ENCODE measurements at places on chromosomes 1 and 21.
A peak's percentile ranks its signal among the peaks of the same experiment; 100 is the strongest.

DNA sequence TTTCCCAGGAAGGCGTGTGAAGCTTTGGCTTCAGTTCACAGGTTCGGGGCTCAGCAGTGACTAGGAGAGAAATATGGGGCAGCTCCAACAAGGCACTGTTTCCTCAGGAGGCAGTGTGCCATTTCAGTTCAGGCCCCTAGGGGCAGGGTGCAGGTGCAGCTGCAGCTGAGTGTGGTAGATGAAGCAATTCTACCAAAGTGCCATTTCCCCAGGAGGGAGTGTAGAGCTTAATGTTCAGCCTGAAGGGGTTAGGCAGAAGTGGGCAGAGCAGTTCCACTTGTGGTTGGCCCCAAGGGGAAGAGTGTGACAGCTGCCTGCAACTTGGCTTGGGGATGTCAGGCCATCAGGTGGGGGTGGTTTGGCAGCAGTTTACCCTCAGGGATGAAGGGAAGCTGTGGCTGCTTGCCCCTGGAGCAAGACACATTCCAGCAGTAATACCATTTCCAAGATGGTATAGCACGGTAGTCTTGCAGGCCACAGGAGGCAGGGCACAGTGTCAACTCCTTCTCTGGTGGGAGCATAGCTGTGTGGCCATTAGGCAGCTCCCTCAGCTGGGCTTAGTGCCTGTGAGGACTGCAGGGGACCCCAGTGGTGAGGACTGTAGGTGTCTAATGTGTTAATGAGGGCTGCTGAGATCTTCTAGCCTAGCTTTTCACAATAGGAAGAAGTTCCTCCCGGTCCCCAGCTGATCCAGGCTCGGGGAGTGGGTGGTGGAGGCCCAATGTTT is 34.7 kb downstream of the RGSL1 start:
- no peak for DNase-seq

GRCh38 chr1:23742670-23743286 is 493 bp upstream of the ELOA start:
- DNase-seq = no peak

DNA sequence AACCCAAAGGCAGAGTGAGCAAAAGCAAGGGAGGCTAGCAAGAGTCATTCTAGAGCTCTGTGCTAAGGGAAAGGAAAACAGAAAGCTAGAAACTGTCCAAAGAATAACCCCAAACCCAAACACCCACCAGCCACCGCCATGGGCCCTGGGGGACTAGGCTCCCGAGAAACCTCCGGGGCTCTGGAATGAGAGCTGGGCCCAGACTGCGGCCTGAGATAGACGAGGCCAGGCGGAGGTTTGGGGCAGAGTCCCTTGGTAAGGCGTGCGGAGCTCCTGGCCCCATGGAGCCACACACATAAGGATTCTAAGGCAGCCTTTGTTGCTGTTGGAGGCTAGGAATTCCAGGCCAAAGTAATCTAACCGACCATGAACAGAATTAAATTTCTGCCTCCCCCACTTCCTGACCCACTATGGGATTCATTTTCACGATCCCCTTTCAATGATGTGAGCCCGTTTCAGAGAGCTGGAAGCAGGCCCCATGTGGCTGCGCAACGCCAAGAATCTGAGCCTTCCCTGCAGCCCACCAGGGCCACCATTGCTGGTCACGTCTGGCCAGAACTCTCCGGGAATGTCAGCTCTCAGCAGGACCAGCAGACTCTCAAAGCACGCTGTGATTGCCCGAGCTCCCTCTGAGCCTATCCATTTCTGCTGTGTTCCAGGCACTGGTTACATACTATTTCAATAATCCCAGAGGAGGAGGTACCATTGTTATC is 145.0 kb downstream of the TRABD2B start:
- no peak for DNase-seq

DNA sequence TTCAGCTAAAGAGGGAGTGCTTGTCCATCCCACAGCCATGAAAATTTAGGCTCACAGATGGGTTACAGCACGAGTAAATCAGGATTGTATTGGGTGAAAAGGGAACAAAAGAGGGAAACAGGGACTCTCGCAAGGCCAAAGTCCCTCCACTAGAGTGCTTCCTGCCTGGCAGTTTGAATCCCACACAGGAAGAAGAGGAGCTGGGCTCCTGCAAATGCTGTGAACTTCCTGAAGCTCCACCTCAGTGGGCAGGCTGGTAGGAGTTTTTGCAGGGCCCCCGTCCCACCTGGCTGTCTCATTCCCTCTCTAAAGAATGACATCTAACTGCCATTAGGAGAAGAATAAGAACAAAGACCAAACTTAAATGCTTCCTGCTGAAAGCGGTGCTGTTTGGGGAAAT is 712.0 kb upstream of the PRMT6 start:
- DNase-seq = no peak

- DNase-seq = peak; percentile 48
These were observed 144.1 kb upstream of the CTTNBP2NL start for GRCh38 chr1:112251766-112252506.

GRCh38 chr1:175206687-175207086 is 14.1 kb upstream of the KIAA0040 start:
- no peak for DNase-seq

DNA sequence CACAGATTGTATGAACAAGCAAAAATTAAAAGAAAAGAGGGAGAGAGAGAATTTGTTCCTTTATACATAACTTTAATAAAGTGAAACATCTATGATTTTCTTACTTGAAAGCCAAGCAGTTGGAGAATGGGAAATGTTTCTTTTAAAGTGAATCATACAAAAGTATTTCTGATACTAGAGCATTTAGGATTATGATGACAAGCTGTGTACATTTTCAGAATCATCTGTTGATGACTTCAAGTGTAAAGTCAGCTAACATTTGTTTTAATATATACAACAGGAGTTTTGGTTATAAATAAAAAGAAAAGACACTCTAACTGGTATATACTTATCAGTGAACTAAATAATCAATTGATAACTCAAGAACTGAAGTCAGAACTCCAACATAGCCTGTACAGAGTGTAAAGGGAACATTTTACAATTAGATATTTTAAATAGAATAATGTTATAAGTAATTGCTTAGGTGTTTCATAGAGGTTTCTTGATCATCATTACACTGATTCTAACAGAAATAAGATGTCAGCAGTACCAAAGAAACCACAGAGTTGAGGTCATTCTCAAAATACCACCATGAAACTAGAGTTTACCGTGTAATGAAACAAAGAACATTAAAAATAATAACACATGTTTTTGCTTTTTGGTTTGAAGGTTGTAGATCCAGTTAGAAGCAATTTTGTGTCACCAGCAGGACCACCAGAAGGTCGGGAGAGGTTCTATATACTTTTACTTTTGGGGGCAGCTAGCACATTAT is 103.4 kb downstream of the COL24A1 start:
- no peak for DNase-seq

GRCh38 chr1:18569251-18569650 is 61.4 kb upstream of the PAX7 start:
- DNase-seq = no peak

DNA sequence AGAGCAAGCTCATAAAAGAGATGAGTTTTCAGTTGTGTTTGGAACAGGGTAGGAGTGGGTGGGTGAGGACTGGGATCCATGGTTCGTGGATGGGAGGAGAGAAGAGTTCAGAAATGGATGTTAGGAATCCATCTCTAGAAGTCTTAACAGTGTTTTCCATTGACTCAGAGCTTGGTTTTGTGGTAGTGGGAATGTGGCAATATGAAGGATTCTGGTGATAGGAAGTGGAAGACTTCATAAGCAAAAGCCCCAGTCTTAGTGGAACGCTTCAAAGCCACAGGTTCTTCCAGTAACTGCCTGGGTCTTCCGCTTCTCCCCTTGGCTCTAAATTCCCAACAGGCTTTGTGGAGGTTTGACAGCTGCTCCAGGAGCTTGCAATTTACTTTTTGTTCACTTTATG is 167.9 kb downstream of the KCNJ6 start:
- DNase-seq = no peak

DNA sequence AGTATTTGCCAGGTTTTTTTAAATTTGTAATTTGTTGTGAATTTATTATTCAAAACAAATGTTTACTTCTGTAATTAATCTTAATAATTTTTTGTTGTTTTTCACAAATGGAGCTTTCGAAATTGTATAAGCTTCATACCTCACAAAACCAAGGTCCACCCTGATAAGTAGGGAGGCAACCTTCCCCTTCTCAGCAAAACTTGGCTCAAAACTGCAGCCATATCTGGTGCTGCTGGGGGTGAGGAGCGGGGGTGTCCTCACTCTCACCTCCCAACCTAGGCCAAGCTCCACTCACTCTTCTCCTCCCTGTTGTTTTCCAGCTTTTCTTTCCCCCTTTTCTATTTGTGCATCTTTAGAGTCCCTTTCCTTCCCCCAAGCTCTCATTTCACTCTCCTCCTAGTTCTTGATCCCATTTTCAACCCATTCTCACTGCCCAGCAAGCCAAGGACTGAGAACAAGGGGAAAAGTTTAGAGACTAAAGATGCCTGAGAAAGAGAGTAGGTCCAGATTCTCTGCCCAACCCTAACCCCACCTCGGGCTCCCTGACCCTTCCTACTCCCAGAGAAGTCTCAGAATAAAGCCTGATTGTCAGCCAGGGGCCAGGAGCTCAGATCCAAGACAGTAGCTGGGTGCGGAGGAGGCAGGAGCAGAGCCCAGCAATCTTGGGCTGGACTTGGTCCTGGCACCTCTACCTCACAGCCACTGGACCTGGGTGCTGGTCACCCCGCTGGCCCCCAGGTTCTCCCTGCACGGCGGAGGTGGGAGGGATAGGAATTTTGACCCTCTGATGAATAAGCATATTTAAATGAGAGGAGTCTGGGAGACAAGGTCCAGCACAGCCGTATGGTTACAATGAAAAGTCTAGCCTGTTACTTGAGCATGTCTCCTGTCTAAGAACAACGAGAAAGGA is 8.3 kb upstream of the CFAP45 start:
- no peak for DNase-seq

DNA sequence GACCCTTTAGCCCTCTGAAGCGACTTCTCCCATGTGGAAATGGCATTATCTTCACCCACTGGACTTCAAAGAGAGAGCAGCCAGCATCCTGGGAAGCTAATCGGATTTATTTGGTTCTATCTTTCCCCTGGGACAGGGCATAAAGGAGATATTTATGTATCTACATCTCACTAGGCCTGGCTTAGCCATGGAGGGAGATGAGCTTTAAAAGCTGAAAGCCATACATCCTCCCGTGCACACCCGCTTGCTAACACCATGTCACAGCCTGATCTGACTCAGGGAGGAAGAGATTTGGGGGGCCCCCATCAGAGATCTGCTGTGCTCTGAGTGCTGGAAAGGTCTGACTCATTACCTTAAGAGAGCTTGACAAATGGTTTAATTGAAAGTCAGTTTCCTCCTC is 155.9 kb downstream of the PLXNA2 start:
- no peak for DNase-seq

DNA sequence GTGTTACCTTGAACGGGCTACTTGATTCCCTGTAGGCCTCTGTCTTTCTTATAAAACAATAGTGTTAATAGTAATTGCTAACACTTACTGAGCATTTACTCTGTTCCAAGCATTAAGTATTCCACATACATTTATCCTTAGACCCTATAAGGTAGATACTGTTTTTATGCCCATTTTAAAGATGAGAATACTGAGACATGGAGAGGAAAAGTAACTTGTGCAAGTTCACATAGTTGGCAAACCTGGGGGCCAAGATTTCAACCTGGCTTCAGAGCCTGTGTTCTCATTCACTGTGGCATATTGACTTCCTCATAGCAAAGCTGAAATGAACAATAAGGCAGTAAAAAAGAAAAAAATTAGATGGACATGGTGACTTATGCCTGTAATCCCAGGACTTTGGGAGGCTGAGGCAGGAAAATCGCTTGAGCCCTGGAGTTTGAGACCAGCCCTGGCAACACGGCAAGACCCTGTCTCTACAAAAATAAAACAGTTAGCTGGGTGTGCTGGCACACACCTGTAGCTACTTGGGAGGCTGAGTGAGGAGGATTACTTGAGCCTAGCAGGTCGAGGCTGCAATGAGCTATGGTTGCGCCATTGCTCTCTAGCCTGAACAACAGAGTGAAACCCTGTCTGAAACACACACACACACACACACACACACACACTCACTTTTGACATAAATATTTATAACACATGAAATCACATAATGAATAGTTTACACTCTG is 19.6 kb upstream of the HMGN2 start:
- no peak for DNase-seq

DNA sequence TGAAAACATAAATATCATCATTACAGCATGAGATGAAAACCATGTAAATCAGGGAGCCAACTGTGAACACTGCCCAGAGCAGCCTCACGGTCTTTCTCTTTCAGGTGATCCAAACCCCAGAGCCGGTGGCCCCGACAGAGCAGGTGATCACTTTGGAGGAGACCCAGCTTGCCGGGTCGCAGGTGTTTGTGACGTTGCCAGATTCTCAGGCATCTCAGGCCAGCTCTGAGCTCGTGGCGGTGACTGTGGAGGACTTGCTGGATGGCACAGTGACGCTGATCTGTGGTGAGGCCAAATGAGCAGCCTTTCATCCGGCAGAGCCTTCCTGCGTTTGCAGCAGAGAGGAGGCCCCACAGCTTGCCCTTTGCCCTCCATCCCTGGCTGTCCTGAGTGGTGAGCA is 37.2 kb upstream of the EPHA8 start:
- DNase-seq = no peak

DNA sequence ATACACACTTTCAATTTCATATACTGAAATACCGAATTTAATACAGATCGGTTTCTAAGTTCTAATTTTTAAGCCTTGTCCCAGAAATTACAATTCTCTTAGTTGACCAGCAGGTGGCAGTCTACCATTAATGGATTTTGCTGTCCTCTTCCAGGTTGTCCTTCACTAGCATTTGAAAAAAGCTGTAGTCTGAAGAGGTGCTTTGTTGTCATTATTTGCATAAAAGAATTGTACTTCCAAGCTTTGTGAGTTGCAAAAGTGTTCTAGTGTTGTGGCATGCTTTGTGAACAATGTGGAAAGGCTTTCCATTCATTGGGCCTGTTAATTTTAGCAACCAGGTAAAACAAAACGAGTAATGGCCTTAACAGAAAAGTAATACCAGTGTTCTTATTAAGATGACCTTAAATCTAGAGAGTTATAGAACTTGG is 193.6 kb downstream of the RPS6KC1 start:
- DNase-seq = peak; percentile 3

- no peak for DNase-seq
These were observed 26.7 kb upstream of the RPTN start for GRCh38 chr1:152185544-152186391.

DNA sequence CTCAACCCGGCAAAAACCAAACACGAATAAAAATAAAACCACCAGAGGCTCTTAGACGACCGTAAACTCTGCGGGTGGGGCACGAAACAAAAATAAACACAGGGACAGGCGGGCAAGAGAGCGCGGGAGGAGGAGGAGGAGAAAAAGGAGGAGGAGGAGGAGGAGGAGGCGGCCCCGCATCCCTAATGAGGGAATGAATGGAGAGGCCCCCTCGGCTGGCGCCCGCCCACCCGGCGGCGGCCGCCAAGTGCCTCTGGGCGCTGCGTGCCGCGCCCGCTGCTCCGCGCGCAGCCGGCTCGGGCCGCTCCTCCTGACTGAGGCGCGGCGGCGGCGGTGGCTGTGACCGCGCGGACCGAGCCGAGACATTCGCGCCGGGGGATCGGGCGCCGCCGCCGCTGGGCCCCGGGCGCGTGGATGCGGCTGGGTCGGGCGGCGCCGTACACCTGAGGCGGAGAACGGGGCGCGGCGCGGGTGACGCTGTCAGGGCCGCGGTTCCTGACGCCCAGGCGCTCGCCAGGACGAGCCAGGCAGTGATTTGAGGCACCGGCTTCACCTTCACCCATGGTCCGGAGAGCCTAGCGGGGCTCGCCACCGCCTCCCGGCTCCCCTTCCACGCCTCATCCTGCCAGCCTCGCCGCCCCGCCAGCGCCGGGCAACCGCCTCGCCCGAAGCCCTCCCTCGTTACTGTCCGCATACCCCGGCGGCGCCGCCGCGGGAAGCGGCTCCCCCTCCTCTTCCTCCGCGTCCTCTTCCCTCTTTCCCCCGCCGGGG is at the start of gene MARK1:
TSS of gene MARK1 (plus strand) at position 229 of the 771 bp plus-strand sequence. CDS start 687 bp downstream, outside the sequence.
- DNase-seq = no peak

GRCh38 chr1:244782056-244782455 is 53.4 kb upstream of the COX20 start:
- DNase-seq = no peak
